ENCODE measurements at places on chromosomes 13 and 19. TPM values are rescaled to one million over a fixed set of nuclear protein-coding genes. Genes with fewer than 3 reads are reported as not detected.
A peak's percentile ranks its signal among the peaks of the same experiment; 100 is the strongest.

Gene SLC7A10
- polyA plus RNA-seq = 0.39 TPM

Gene GARIN5B
- 0.14 TPM for polyA plus RNA-seq

Gene ZNF534
- polyA plus RNA-seq = 0.75 TPM

Gene ZNF837
- polyA plus RNA-seq = 2.1 TPM

Gene ADPRHL1
- polyA plus RNA-seq = 4.1 TPM

Gene CEACAM16
- not detected for polyA plus RNA-seq

Gene CD177
- not detected for polyA plus RNA-seq

Gene TGFB1
- 27.8 TPM for polyA plus RNA-seq

Gene PALM
- 79.7 TPM for polyA plus RNA-seq

Gene ZNF296
- 0.78 TPM for polyA plus RNA-seq

Gene PGLYRP2
- not detected for polyA plus RNA-seq

Gene PSG6
- 0.15 TPM for polyA plus RNA-seq

DNA sequence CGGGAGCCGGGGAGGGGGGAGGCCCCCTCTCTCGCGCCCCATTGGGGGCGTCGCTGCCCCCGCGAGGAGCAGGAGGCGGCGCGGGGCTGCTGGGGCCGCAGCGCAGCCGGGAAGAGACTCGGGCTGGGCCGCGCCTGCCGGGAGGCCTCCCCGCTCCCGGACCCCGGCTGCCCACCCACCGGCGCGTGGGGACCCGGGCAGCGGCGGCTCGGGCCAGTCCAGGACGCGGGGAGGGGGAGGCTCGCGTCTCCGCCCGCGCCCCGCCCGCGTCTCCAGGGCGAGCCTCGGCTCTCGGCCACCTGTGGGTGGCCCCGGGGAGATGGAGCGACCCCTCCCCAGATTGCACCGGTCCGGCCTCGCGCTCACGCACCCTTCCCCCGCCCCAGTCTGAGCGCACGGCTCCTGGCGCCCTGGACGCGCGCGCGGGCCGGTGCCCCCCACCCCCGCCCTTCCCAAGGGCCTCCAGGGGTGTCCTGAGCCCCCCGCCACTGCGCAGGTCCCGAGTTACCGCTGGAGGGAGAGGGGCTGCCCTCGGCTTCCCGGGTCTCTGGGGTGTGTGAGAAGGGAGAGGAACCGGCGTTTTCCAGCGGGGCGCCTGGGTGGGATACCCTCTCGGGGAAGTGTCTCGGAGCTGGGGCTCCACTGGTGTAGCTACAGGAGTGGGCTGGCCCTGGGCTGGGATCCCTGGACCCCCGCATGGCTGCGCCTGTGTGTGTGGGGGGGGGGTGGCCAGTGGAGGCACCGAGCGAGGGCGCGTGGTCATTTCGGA lies 645 bp downstream of the PALM start:
- DNase-seq = no peak

DNA sequence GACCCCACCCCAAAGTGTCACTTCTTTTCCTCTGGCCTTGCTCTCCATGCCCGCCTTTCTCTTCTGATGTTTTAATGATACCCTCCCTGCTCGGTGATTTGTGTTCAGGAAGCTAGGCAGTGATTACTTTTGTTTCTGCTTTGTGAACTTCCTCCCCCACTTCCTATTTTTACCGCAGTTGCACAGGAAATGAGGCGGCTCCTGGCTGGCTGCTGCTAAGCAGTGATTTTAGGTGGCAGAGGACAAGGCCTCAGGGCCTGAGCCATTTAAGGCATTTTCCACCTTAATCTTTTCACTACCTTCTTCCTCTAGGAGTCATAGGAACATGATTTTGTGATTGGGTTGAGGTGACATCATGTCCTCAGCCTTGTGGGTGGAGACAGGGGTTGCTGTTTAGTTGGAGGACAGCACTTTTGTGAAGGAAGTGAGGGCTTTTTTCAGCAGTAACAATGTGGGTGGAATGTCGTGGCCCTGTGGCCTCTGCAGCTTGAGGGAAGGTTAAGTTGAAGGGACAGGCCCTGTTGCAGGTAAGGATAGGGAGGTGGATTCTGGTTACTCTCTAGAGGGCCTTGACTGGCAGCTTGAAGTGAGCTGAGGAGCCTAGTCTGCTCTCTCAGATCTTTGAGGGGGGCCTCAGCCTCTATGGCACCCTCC lies 15.7 kb downstream of the GARRE1 start:
- DNase-seq = peak; percentile 60

GRCh38 chr19:1245494-1246264 lies 2.7 kb upstream of the MIDN start:
- no peak for DNase-seq

GRCh38 chr19:29420482-29421195 lies 105.2 kb upstream of the VSTM2B start:
- DNase-seq = no peak

DNA sequence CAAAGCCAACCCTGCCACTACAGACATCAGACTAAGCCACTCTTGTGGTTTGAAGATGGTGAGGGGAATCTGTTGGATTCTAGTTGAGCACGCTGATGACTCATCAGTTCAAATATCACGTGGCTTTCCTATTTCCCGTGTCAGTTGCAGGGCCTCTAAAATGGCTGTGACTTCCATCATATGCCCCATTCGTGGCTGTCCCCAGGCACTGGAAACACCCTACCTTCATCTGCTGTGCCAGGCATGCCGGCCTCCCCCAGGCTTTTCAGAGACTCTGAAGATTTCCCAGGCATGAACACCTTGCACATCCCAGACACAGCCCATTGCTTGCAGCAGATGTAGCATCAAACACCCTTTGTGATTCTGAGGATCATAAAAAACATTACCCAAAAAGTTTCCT lies 659.9 kb downstream of the UQCRFS1 start:
- no peak for DNase-seq

DNA sequence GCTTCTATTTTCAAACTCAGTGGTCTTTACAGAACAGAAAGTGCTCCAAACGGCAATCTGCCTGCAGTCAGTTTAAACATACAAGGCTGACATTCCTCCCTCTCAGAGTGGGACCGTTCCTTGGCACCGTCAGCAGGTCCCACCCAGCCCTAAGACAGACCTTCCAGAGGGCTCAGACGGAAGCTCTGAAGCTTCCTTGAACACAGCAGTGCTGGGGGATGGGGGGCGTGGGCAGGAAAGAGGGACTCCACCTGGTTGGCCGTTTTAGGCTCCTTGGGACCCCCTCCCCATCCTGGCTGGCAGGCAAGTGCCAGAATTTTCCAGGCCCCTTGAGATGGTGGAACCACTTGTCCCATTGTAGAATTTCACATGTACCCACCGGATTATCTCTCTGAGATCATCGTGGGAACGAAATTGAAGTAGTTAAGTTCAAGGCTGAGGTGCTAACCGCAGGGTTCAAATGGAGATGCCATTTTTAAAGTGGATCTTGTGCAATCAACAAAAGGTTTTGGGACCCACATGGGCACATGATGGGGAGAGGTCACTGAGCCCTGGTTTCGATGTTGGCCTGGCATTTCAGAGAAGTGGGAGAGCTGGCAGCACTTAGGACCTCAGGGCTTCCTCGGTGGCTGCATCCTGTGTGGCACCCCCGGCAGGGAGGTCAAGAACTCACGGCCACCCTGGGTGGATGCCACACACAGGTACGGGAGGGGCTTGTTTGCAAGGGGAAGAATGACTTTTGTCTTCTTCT lies 46.2 kb downstream of the KLF2 start:
- DNase-seq = no peak

GRCh38 chr13:100560498-100561157 lies 28.0 kb downstream of the GGACT start:
- DNase-seq = no peak

DNA sequence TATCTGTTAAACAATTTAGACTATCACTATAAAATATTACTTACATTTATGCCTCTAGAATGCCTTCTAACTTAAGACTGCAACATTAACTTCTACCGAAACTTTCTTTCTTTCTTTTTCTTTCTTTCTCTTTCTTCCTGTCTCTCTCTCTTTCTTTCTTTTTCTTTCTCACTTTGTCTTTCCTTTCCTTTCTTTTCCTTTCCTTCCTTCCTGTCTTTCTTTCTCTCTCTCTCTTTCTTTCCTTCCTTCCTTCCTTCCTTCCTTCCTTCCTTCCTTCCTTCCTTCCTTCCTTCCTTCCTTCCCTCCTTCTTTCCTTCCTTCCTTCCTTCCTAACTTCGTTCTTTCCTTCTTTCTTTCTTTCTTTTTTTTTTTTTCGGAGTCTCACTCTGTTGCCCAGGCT lies 1071.9 kb upstream of the ATXN8OS start:
- no peak for DNase-seq

GRCh38 chr13:86731987-86732386 lies 932.8 kb upstream of the SLITRK6 start:
- no peak for DNase-seq

- DNase-seq = no peak
Measured at GRCh38 chr19:1752757-1753728, at the start of gene ONECUT3. Gene ONECUT3, plus strand, starts transcription at chr19:1753506. Its CDS starts 157 bp downstream, at chr19:1753663.

DNA sequence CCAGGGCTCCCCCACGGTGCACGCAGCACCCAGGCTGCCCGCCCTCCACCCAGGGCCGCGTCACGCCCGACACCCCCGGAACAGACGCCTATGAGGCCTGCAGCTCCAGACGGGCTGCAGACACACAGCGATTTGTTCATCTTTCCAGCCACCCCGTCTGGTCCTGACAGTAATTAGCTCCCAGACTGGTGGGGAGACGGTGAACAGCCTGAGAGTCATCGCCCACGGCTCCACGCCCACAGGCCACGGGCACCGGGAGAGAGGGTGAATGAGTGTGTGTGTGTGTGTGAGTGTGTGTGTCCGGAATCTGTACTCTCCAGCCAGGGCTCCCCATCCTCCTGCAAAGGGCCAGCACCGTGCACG lies 18.1 kb downstream of the GADD45B start:
- DNase-seq = no peak

- no peak for DNase-seq
Measured at GRCh38 chr13:66195238-66195637, 1034.9 kb downstream of the PCDH9 start.

- DNase-seq = no peak
Measured at GRCh38 chr19:29573486-29573885, 32.6 kb upstream of the POP4 start.

- no peak for DNase-seq
Measured at GRCh38 chr13:111049791-111050538, 65.1 kb upstream of the ARHGEF7 start.

GRCh38 chr13:40639221-40639681 lies 27.2 kb downstream of the FOXO1 start:
- no peak for DNase-seq

DNA sequence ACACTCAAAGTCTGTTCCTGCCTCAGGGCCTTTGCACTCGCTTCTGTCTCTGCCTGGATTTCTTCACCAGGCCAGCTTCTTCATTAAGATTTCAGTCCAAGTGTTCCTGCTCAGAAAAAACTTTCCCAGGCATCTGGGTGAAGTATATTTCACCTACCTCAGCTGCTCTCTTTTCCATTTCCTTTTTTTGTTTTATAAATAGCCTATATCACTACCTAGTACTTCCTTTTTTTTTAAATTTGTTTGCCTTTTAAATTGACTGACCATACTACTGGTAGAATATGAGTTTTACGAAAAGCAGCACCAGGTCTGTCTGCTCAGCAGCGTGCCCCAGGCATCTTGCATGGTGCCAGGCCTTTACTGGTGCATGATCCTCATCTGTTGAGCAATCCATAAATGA lies 1064.4 kb downstream of the UQCRFS1 start:
- no peak for DNase-seq

- no peak for DNase-seq
Measured at GRCh38 chr13:28505543-28506135, 10.7 kb upstream of the FLT1 start.

DNA sequence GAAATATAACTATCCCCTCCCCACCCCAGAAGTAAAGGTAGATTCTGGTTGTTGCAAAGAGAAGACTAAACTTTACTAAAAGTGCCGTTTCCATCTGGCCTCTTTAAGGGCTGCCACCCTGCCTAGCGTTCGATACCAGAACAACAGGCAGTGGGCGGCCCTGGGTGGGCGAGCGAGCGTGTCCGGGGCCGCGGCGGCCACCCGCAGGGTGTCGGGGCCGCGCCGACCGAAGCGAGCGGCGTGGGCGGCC lies 2.6 kb downstream of the FGF9 start:
- DNase-seq = no peak

DNA sequence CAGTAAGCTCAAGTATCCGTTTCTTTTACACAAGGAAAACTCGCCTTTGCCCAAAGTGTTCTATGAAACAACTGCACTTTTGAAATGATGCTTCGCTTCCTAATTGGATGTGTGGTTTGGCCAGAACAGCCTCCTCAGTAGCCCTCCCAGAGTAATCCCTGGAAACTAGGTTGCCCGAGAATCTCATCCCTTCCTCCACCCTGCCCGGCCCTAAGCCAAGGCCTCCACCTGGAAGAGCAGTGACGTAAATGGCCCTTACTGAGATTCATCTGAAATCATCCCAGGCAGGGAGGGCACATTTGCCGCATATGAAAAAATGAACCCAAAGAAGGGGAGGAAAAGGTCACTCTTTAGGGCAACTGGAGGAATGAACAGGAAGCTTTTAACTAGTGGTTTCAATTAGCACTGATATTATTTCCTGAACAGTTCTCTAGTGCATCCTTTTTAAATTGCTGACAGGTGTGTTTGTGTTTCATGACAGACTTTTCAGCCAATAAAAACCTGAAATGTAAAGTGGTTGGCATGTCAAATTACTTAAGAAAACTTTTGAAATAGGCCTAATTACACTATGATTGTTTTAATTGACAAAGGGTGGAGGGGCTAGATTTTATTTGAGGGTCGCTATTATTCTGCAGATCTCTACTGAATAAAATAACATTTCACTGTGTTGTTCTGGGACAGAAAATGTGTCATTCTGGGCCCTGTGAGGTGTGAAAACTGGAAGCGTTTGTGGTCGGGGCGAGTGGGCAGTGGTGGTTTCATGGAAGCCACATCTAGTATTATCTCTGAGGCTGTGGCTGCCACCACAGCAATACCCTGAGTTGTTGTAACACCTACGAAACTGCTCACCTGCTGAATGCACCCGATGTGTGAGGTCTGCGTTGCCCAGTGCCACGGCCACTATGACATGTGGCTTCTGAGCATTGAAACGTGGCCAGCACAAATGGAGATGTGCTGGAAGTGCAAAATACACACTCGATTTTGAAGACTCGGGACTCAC lies 112.1 kb downstream of the ZIC5 start:
- no peak for DNase-seq

GRCh38 chr19:55339889-55340783 lies 460 bp downstream of the KMT5C start:
- no peak for DNase-seq

GRCh38 chr19:17376935-17377600 lies at the start of gene PLVAP:
Gene PLVAP, minus strand, starts transcription at chr19:17377342. Its CDS starts 54 bp downstream, at chr19:17377288.
- no peak for DNase-seq

- DNase-seq = no peak
Measured at GRCh38 chr13:33677215-33677614, 140.7 kb upstream of the RFC3 start.

GRCh38 chr19:51398096-51398704 lies 7.8 kb upstream of the C19orf84 start:
- no peak for DNase-seq

GRCh38 chr19:33713194-33713593 lies 83.5 kb upstream of the KCTD15 start:
- DNase-seq = no peak

DNA sequence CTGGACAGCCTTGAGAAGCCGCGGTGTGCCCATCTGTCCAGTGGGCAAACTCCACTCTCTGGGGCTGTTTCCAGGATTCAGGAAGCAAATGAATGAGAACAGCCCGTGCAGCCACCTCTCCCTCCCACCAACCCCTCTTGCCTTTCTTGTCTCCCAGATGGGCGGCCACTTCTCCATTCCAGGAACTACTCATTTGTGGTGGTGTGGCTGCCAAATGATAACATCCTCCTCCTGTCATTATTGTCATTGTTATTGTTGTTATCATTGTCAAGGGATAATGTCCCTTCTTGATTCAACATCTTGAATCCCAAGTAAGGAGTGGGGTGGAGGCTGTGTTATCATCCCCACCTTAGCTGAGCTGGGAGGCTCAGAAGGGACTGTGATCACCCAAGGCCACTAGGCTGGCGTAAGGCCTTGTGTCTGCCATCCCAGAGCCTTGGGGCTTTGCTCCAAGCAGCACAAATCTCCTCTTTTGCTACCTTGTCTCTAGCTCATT lies 1.6 kb downstream of the DNM2 start:
- DNase-seq = no peak
